ENCODE measurements at places on chromosomes 5 and 9. TPM values are rescaled to one million over a fixed set of nuclear protein-coding genes. Genes with fewer than 3 reads are reported as not detected.

DNA sequence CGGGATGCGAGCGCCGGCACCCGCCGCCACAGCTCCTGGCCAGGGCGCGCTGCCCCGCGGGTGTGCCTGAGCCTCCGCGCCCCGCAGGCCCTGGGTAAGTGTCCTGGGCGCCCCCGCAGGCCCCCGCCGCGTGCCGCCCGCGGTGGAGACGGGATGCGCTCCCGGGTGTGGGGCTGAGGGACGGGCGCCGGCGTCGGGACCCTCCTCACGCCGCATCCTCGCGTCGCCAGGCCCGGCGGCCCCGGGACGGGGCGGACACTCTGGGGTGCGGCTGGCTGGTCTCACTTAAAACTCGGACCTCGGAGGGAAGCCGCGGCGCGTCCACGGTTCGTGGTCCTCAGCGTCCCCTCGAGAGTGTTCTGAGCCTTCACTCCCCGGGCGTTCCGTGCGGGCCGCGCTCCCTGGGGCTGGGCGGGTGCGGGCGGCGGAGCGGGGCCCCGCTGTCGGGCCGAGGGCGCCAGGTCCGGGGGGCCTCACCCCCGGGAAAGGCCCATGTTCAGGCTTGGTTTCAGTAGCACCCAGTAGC lies 275 bp downstream of the AHRR start:
- DNase-seq: no peak

The GLE1 gene
- polyA plus RNA-seq: 22.2 TPM

The BTNL8 gene
- polyA plus RNA-seq: not detected

- no peak for DNase-seq
Observed at GRCh38 chr9:79465156-79465555, 106.6 kb upstream of the TLE4 start.

DNA sequence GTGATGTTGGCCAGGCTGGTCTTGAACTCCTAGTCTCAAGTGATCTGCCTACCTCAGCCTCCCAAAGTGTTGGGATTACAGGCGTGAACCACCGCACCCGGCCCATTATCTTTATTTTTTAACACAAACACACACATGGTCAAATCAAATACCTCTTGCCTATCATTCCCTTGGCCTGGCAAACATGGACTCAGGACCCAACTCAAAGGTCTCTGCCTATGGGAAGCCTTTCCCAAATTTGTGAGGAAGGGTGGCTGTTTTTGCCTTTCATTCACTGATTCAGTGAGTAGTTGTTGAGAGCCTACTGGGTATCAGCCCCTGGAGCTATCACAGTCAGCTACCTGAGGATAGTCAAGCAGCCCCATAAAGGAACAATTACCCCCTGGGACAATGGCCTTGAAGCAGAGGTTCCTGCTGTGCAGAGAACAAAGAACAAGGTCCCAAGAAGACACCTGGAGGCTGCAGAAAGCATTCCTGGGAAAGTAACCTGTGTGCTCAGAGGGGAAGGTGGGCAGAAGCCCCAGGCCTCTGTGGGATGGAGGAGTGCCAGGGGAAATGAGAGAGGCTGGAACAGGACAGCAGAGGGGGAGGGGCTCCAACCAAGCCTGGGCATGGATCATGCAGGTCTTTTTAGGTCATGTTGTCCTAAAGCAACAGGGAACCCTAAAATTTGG lies 126.4 kb downstream of the CRB2 start:
- no peak for DNase-seq

The N4BP3 gene
- 1.3 TPM for polyA plus RNA-seq

The IL5 gene
- polyA plus RNA-seq: not detected

DNA sequence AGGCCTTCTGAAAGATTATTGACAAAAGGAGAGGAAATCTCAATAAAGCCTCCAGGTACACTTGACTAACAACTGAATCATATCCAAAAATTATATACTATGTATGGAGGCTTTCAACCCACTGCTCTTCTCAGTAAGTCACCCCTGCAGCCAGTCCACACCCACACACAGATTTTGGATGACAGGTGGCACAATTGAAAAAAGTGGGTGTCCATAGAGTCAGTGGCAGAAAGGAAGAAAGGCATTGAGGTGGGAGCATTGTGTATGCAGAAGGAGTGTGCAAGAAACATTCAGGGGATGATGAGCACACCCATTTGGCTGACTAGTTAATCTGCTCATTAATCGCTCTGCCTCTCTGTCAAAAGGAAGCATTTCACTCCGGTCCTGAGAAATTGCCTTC lies 150.6 kb upstream of the IL12B start:
- no peak for DNase-seq

The PRDM12 gene
- polyA plus RNA-seq: not detected

The SV2C gene
- polyA plus RNA-seq: 0.02 TPM

DNA sequence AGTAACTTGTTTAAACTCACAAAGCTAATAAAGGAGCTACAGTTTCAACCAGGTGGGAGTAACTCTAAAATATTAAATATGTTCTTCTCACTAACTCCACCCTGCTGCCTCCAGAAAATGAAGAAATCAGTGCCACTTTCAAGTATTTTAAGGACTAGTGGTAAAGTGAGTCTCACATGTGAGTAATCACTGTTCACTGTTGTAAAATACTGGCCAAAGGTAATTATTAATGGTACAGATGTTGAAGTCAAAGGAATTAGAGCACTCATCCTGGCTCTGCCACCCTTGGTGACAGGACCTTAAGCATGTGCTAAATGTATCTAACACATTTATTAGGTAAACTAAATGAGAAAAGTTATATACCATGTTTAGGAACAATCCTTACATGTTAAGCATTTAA lies 430.7 kb downstream of the BRINP1 start:
- DNase-seq: no peak

Measured in keratinocyte (primary cell).